ENCODE measurements at places on chromosomes 2 and 18.

GRCh38 chr2:127100251-127101047 is 6.5 kb downstream of the BIN1 start:
- DNase-seq = peak; percentile 12

- no peak for DNase-seq
Measured at GRCh38 chr2:132416723-132417395, at the start of gene GPR39. Gene GPR39 (plus strand): TSS chr2:132416805.

- DNase-seq = peak; percentile 41
Measured at GRCh38 chr2:147082850-147083522, 761.8 kb upstream of the ACVR2A start.

GRCh38 chr2:134143568-134143967 is 110.3 kb upstream of the MGAT5 start:
- DNase-seq = no peak

GRCh38 chr2:160310118-160310828 is 110.2 kb upstream of the ITGB6 start:
- DNase-seq = no peak

DNA sequence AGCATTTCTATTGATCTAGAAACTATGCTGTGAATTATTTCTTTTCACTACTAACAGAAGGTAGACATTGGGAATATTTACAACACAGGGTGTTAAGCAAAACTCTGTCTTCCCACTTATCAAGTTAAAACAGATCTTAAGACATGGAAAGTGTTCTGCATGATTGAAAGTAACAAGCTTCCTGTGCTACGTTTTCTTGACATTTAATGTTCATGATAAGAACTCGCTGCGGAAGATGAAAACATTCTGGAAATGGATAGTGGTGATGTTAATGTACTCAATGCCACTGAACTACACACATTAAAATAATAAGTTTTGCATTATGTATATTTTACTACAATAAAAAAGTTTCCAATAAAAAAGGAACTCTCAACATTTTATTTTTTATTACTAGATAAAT is 74.4 kb upstream of the SCN7A start:
- DNase-seq = no peak

DNA sequence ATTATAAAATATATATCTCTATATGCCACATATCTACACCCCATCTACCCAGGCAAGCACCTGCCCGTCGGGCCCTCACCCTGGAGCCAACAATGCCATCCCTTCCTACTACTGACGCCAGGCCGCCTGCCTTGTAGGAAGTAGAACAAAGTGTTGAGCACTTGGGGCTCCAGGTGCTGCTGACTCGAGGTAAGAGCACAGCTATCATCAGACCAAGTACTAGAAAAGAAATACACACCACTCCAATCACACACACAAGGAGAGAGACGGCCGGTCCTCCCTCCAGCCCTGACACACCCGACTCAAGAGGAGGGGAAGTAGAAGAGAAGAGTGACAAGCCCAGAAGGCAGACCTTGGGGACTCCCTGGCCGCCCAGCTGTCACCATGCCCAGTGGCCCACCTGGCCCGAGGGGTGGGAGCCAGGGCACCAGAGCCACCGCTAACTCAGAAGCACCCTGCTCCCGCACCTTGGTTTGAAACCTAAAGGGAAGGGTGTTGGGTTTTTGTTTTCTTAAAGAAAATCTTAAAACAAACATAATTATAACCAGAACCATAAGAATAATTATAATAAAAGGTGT is 64.0 kb upstream of the POMC start:
- peak; percentile 20 for DNase-seq

- no peak for DNase-seq
Measured at GRCh38 chr2:167646557-167646956, 600.8 kb downstream of the STK39 start.

DNA sequence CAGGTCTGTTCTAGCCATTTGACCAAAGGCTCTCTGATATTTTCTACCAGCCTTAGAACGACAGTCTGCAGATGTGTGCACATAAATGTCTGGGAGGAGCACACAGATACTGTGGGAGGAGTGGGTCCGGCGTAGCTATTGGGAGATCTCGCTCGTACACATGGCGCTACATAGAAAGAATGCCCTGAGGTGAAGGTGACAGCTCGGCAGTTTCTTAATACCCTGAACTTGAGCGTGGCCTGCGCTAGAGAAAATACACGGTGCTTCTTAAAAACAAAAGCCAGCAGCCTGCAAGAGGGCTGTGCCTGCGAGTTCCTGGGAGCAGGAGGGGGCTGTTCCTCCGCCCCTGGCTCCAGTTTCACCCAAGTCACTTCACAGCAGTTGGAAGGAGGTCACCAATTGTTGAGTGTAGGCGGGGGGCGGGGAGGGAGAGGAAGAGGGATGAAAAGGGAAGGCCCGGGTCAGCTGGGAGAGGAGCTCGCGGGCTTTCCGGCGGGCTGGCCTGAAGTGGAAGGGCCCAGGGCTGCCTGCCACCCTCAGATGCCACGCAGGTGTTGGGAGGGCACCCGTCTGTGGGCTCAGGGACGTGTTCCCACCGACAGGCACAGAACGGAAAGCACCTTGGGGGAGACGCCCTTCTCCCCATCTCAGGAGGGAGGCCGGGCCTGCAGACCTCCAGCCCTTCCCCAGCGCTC is 124.7 kb upstream of the ZNF516 start:
- peak; percentile 91 for DNase-seq

DNA sequence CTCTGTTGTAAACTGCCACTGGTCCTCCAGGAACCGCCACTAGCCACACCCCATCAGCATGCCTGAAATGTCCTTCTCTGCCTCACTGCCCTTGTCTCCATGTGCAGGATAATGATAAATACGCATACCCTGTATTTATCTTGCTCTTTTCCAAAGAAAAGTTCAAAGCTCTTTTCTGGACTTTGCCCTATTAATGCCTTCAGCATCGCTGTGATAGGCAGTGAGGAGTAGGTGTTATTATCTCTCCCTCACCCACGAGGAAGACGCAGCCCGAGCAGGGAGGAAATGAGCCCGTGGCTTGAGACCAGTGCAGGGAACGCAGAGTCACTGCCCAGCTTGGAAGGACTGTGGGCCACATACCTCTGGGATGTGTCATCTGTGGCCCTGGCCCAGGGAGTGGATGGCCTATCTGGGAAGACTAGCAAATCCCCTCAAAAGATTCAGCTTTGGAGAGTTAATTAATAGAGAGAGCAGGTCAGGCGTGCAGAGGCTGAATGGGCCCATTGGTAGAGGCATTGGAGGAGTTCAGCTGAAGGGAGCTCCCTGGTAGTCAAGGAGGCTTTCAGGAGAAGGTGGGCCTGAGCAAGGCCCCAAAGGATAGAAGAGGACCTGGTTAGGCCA is 39.5 kb upstream of the MCFD2 start:
- DNase-seq = no peak

DNA sequence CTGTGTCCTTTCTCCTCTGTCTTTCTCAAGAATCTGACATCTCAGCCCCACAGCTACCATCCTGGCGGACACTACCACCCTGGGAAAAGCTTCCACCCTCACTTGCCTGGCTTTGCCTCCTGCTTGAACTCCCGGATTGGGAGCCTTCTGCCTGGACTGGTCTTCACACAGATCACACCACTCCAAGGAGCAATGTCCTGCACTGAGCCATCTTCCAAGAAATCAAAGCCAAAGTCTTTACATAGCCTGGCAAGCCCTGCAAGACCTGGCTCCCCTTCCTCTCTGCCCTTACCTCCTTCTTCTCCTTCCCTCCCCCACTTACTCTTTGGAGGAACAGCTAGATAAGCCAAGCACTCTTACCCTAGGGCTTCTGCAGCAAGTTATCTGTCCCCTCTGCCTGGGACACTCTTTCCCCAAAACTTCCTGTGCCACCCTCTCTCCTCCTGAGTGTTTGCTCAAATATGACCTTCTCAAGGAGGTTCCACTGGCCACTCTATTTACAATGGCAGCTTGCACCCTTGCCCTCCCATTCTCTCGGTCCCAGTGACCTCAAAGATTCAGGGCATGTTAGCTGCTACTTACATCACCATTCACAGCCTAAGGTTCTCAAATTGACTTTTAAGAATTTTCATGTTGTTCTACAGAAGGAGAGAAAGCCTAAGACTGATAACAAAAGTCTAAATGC is 9.7 kb downstream of the ATP8B1 start:
- DNase-seq = no peak

DNA sequence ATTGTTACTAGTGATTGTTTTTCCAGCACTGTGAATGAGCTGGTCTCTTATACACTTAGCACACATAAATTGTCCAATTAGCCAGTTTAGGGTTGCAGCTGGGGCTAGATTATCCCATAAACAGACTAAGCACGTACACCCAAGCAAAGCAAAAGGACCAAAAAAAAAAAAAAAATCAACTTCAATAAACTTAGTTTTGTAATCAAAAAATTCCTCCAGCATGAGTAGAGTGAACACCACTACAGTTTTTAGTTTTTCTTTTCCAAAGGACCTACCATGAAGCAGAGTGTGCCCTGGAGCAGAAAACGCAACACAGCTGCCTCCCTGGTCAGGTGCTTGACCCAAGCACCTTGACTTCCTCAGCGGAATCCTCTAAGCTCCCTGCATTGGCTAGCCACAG is 249.4 kb upstream of the SLC14A2 start:
- no peak for DNase-seq

DNA sequence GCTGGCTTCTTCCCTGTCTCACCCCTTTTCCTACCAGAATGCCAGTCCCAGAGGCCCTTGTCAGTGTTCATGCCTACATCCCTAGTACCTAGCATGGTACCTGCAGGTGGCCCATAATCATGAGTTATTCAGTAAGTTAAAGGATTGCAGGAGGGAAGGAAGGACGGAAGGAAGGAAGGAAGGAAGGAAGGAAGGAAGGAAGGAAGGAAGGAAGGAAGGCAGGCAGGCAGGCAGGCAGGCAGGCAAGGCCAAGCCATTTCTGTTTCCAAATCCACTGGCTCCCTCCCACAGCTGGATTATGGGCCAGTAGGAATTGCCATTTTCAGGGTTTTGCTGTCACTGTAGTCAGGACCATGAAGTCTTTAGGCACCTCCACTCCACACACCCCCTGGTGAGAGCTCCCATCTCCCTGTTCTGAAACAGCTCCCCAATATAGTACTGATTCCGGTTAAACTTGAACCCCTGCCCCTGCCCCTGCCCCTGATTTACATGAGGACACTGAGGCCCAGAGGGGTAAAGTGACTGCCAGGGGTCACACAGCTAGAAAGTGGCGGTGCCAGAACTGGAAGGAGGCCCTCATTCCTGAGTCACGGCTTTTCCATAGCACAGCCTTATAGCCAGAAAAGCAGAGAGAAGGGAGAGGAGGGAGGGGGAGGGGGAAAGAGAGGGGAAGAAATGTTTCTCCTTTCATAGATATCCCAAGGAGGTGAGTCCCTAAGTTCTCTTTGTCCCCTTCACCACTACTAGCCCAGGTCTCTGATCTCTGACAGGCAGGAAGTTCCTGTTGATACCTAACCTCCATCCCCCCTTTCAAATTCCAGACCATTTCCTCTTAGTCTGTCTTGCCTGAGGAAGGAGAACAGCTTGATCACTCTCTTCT is 12.2 kb upstream of the TNS1 start:
- DNase-seq = no peak

GRCh38 chr2:127415593-127416505 is 2.4 kb upstream of the PROC start:
- DNase-seq = peak; percentile 82

DNA sequence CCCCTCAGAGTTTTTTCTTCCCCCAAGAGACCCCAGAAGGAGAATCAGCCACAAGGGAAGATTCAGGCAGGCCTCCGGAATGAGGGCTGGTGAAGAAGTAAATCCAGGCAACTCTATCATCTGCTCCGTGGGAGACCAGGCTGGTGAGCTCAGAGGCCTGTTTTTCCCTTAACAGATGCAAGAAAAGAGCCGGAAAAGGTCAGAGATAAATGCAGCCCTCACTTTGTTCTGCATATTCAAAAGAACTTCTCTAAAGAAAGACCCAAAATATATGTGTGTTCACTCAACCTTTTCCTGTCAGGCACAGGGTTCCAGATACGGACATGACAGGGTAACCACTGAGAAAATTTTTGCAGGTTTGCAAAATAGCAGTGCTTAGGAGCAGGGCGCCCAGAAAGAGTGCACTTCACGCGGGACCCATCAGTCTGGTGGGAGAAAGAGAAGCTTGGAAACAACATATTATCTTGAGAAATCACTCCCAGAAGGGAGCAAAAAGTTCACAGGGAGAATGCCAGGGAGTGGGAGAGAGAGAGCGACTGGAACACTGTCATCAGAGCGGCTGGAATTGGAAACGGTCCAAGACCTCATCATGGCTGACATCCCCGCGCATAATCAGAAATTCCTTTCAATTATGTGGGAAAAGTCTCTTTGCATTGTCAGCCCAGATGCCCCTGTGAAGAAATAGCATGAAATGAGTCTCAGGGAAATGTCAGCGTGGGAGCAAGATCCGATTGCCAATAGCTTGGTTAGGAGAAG is 244.8 kb upstream of the SLC14A2 start:
- no peak for DNase-seq

- DNase-seq = no peak
Measured at GRCh38 chr2:31226266-31226665, 7.7 kb upstream of the EHD3 start.

DNA sequence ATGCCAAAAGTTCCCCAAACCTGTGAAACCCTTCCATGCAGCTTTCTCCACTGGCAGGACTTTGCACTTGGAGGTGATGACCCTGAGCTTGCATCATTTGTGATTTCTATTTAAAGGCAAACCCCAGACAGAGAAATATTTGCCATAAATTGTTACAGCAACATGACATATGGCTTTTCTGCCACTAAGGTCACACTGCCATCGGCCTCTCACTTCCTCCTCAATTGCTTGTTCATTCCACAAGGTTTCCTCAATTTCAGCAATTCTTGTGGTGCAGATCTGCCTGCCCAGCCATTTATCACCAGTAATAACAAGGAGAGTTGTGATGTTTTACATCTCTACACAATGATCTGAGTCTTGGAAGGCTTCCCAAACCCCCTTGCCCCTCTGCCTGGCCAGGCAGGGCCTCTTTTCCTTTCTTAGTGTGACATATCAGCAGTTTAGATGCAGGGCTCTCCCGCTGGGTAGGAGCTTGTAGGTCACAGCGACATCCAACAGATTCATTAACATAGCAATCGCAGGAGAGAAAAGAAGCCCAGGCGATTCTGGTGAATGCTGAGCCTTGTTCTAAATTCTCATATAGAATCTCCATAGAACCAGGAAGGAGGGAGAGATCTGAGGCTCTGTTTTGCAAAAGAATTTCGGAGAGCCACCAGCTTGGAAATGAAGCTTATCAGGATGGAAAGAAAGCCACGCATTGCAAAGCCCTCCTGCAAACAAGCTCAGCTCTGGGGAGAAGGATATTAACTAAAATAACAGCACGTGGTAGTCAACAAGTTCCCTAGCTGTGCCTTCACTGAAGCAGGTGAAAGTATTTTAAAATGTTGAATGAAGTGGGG is 46.7 kb upstream of the ITGA6 start:
- no peak for DNase-seq

GRCh38 chr2:120271711-120272379 is 19.2 kb downstream of the RALB start:
- no peak for DNase-seq

GRCh38 chr2:160970052-160970965 is 189.9 kb upstream of the TANK start:
- peak; percentile 7 for DNase-seq

DNA sequence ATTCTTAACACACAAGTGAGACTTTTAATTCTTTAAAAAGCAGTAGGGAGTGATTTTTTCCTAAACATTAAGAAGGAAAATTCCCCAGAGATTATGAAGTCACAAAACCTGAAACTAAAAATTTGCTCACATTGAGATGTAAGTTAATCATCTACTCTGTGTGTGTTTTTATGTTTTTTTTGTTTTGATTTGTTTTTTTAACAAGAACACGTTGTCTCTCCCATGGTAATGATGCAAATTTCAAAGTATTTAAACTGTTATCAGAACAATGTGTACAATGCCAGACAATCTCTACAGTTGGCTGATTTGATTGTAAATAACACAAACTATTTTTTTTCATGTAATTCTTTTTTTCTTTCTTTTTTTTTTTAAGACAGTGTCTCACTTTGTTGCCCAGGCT is 71.5 kb downstream of the COLEC12 start:
- DNase-seq = no peak

All from NCI-H510A treated with DMSO at 0.1 percent for 48 hours (cell line).